Stimulated activated CD4-positive, alpha-beta T cell treated with anti-CD3 and anti-CD28 coated beads, Interleukin-15, amount 100 ng/mL, for 24 hours (primary cell): ENCODE measurements at places on chromosomes 1 and 21.
A peak's percentile ranks its signal among the peaks of the same experiment; 100 is the strongest.

GRCh38 chr1:171292799-171293198, 21.2 kb upstream of the FMO4 start:
- DNase-seq, result no peak

DNA sequence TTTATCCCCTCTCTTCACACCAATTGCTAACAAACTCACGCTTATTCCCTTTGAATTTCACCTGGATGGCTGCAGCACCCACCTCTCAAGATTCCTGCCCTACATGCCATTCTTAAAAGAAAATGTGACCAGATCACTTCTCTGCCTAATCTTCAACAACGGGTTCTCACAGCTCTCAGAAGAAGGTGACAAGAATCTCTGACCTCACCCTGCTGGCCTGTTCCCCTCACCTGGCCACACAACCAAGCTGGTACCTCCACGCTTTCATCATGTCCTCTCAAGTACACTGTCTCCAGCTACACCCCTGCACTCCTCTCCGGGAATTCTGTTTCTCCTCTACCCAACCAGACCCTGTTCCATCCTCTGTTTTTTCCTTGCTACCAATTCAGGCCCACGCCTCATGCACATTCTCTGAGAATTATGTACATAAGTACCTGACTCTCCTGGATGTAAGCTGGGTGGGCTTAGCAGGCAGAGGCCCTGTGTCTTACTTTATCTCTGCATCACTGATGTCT, 5.9 kb upstream of the LSS start:
- no peak for DNase-seq

- peak; percentile 42 for DNase-seq
Observed at GRCh38 chr1:15974855-15975254, 1.0 kb downstream of the ZBTB17 start.

- no peak for DNase-seq
Observed at GRCh38 chr1:82632155-82632554, 831.4 kb downstream of the ADGRL2 start.

DNA sequence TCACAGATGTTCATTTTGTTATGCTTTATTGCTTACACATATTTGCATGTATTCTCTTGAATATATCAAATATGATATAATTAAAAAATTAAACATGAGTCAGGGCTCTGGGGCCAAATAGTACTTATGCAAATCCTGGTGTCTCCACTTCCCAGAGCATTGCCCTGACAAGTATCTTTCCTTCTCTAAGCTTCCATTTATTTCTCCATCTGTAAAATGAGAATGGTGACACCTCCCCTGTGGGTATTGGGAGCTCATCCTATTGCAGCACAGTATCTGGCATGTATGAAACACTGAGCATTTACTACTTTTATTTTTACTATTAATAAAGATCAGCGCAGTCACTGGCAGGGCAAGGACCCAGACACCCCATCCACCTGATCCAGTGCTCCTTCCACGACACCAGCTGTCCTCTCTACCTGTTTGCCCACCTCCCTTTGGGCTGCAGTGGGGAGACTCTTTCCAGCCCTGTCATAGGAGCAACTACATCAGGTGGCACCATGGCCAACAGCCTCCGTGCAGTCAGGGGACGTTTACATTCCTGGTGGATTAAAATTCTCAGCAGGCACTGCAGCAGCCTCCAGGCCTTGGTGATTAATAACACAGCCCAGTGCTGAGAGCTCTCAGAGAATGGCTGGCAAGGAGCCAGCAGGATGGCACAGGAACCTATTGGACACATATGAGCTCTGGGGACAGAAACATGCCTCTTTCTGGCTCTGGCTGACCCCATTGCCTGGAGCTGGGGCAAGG, 113.0 kb downstream of the DMRTB1 start:
- DNase-seq, result no peak

DNA sequence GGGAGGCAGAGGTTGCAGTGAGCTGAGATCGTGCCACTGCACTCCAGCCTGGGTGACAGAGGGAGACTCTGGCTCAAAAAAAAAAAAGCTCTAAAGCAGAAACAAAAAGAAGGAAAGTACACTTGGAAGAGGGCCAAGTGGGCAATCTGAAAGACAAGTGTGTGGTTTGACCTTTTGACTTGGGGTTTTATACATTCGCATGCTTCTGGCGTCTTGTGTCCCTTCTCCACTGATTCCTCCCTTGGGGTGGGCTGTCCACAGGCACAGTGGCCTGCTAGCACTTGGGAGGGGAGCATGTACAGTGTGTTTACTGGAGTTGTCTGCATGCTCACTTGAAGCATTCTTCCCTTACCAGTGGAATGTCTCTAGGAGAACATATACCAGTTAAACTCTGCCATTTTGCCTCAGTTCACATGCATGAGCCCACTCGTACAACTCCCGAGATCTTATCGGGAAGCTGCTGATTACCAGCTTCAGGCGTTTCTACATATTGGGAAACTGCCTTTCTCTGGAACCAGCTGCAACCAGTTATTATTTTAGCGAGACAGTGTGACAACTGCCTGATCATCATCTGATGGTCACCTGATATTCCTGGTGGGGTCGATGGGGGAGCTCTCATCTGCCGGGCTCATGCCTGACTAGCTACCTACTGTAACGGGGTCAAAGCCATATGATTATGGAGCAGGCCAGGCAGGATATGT, 113.5 kb upstream of the ZNF678 start:
- no peak for DNase-seq

DNA sequence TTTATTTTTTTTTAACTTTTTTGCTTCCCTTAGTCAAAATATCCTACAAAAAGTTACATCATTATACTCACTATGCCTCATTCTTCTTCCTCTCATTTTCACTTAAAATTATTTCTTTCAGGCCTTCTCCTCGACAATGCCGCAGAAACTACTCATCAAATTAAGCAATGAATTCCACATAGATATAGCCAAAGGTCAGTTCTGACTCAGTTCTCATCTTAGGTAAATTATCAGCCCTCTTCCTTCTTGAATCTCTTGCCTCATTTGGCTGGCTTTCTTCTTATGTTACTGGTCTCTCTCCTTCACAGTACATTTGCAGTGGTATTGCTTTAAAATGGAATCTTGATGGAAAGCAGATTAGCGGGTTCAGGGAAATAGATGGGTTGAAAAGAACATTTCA, 260.7 kb upstream of the BRINP3 start:
- DNase-seq, result no peak

- no peak for DNase-seq
Observed at GRCh38 chr21:45618287-45618686, 25.2 kb upstream of the PCBP3 start.

DNA sequence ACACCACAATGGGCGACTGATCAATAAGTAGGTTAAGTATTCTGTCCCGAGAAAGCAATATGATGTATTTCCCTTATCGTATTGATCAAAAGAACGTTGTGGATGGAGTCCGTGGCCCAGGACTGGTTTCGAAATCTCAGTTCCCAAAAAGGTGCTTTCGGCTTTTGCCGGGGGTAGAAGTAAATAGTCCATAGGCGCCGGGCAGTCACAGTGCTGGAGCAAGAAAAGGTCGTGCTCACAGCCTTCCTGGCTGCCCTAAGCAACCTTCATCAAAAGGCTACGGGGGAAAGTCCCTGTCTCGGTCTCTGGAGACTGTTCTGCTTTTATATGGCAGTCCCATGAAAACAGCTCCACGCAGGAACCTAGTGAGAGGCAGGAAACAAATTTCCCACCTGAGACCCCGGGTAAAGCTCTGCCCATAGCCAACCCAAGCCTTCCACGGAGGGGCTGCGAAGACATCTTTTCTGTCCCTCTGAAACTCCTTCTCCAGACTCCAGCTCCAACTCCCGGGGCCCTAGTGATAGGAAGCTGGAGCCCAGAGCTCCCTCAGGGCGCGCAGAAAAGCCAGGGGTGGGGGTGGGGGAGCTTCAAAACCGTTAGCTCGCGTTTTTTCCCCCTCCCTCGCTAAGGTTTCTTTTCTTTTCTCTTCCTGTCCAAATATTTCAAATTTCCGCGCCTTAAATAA, 7.0 kb downstream of the CDKN2C start:
- peak; percentile 34 for DNase-seq

DNA sequence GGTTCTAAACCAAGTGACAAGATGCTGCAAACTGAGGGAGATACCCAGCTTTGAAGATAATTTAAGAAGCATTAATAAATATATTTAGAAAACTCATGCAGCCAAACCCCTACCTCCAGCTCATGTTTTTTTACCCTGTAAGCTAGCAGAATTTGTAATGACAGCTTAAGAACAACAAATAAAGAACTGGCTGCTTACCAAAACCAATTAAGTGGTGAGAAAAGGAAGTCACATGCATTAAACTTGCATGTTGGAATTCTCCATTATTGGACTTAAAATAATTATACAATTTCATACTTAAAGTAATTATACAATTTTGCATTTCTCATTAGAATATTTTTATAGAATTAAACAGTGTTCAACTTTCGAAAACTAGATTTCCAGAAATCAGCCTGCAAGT, 75.6 kb upstream of the CNIH3 start:
- no peak for DNase-seq

GRCh38 chr1:39926820-39927219, 25.1 kb upstream of the MYCL start:
- DNase-seq, result no peak

DNA sequence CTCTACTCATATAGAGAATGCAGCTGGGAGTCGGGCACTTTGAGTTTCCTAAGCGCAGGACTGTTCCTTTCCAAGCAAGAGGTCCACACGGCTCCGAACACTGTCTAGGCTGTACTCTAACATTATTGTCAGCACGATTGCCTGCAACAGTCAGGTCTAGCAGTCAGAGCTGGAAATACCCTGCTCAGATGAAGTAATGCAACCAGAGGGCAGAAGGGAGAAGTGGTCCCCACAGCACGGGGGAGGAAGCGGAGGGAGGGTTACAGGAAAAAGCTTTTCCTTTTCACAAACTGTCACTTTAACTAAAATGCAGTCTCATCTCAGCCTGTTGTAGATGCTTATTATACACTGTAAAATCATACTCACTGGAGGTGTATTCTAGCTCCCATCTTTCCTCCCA, 98.9 kb upstream of the SLC44A3 start:
- no peak for DNase-seq

GRCh38 chr1:159206110-159206509, 1.4 kb downstream of the ACKR1 start:
- no peak for DNase-seq

DNA sequence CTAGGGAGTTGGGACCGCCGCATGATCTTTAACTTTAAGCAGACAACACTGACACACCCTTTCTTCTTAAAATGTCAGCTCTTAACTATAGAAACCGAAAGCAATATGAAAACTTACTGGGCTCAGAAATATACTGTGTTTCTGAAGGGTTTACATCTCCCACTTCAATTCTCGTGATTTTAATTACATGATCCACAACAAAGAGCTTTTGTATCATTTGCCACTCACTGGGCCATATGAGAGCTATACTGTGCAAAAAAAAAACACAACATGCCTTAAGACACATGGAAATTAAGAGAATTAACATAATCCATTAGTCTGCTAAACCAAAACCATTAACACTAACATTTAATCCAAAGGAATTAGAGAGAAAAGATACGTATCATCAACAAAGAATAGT, 35.0 kb upstream of the RAP1GAP start:
- DNase-seq, result no peak

DNA sequence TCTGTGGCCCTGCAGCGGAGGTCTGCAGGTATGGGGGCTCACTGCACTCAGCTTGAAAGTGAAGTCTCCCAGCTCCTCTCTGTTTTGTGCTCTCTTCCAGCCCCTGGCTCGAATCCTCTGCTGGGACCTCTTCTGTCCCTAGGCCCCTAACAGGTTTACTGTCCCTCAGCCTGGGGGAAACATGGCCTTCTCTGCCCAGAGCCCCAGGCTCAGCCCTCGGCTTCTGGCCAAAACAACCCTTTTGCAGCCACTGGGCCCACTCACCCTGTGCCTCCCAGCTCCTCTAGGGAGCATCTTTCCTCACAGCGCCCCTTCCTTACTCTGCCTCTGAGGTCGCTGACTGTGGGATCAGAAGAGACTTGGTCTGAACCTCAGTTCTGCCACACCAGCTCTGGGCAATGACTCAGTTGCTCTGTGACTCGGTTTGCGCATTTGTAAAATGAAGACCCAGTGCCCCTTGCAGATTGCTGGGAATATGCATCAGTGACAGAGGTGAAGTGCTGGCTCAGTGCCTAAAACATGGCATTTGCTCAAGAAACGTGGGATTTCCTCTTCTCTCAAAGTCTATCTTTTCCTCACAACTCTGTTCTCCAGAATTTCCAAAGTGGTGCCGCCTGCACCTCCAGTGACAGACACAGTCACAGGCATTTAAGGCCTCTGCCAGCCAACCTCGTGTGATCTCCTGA, 26.5 kb upstream of the TENT5C start:
- DNase-seq, result no peak

- DNase-seq, result peak; percentile 9
Observed at GRCh38 chr1:107480548-107481415, 339.9 kb downstream of the NTNG1 start.

DNA sequence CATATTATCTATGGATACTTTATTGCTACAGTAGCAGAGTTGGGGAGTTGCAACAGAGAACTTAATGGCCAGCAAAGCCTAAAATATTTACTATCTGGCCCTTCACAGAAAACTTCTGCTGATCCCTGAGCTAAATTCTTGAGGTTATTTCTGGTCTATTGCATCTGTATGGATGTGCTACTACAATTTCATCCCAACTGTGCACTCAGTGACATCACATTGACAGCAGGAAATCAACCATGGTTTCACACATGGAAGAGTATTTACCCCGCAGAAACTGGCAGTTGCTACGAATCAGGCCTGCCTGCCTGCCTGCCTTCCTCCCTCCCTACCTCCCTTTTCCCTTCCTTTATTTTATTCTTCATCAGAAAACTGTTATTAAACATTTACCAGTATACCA, 12.1 kb downstream of the CLCA2 start:
- no peak for DNase-seq

DNA sequence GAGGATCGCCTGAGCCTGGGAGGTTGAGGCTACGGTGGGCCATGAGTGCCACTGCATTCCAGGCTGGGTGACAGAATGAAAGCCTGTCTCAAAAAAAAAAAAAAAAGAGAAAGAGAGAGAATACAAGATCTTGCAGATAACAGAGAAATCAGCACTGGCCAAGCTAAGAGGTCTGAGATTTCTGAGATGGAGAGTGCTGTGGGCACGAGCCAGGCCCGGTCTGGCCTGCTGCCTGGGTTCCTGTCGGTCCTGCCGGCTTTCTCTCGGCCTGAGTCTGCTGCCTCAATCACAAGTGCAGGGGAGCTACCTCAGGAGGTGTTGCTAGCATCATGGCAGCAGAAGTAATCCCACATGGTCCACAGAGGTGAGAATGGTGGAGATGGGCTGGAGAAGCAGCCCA, 19.0 kb downstream of the ADORA1 start:
- DNase-seq, result no peak

- no peak for DNase-seq
Observed at GRCh38 chr1:101797722-101798121, 199.0 kb downstream of the OLFM3 start.

DNA sequence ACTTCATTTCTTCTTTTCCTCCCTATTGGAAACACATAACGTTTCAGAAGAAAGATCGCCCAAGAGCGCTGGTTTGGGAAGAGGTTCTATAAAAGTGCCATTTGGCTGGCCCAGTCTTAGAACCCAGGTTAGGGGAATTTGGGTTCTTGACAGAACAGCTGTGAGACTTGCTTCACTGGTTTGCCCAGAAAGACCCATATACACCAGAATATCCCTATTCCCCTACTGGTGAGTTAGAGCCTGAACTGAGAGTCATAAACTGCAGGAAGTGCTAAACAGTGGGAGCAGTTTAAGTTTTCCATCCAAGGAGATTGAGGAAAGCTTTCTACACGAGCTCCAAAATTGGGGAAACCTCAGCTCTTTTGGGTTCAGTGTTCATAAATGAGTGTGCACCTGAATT, 275.2 kb downstream of the VAV3 start:
- DNase-seq, result no peak
